Activated naive CD4-positive, alpha-beta T cell treated with anti-CD3 and anti-CD28 coated beads, Interleukin-2, amount 50 U/mL, for 72 hours (primary cell): ENCODE measurements at places on chromosomes 1 and 21.

- DNase-seq: no peak
Observed at GRCh38 chr1:99297923-99298322, 33.6 kb downstream of the PLPPR4 start.

- no peak for DNase-seq
Observed at GRCh38 chr1:202036595-202037387, 26.4 kb downstream of the ELF3 start.

DNA sequence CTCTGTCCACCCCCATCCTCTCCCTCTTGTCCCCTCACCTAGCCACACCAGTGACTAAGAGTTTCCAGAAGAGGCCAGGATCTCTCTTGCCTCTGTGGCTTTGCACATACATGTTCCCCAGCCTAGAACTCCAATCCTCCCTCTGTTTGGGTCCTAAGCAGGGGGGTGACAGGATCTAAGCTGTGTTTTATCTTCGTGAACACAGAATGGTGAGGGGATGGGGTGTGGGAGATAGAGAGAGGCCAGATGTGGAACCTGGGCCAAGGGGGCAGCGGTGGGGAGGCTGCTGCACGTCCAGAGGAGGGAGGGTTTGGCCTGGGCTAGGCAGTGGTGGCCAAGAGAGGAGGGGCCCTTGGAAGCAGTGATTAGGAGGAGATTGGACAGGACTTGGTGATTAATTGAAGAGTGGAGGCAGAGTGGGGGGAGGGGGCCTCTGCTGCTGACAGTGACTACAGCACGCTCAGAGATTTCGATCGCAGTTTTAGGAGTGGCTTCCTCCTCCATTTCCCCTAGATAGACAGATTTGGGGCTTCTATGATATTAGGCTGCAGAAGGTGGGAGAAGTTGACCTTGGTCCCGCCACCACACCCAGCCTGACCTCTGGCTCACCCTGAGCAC is 17.1 kb upstream of the ADGRB2 start:
- no peak for DNase-seq

DNA sequence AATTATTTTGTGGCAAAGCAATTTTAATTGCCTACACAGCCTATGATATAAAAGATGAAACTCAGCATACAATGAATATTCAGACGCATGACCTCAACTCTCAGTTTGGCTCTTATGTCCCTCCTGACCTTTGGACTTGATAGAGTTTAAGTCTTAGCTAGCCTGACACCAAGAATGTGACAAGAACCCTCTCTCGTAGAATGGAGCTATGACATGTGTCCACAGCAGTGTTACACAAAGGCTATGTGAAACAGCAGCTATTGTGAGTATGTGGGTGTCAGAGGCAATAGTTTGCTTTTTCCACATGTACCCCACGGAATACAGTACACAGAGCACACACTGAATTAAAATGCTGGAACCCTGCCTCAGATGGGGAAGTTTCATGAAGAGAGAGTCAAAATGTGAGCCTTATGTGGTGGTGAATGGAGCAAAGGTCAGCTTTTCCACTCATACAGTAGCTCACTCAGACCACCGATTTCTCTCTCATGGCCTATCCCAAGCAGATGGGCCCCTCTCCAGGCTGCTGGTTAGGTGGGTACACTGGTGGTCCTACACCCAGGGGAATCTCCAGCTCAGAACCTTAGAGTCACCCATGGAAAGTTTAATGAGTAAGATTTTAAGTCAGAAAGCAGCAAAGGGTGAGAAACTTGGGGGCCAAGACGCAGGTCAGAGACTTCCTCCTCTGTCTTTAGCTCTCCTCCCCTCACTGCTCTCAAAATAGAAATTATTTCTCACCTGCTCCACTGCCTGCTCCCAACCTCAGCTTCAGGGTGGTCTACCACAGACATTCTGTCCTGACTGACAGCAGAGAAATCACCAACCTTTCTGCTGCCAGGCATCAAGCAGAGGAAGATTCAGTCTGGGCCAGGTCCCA is 10.1 kb upstream of the XCL2 start:
- DNase-seq: no peak

DNA sequence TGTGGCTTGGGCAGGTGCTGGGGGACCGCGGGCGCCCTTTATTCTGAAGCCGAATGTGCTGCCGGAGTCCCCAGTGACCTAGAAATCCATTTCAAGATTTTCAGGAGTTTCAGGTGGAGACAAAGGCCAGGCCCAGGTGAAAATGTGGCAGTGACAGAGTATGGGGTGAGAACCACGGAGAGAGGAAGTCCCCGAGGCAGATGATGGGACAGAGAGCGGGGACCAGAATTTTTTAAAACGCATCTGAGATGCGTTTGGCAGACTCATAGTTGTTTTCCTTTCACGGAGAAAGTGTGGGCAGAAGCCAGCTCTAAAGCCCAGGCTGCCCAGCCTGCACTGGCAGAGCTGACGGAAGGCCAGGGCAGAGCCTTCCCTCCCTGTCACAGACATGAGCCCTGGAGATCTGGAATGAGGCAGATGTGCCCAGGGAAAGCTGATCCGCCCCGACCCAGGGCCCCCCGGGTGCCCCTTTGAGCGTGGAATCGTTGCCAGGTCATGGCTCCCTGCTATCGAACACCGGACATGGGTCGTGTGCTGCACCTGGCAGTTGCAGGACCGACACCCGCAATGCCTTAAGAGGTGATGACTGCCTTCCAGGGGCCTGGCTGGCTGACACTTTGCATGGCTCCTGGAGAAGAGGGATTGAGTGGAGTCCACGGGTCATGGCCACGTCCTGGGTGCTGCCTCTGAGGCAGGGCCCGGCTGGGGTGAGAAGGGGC is 6.5 kb upstream of the SLX9 start:
- DNase-seq: no peak

- DNase-seq: no peak
Observed at GRCh38 chr1:24190983-24191461, 3.9 kb upstream of the IFNLR1 start.

DNA sequence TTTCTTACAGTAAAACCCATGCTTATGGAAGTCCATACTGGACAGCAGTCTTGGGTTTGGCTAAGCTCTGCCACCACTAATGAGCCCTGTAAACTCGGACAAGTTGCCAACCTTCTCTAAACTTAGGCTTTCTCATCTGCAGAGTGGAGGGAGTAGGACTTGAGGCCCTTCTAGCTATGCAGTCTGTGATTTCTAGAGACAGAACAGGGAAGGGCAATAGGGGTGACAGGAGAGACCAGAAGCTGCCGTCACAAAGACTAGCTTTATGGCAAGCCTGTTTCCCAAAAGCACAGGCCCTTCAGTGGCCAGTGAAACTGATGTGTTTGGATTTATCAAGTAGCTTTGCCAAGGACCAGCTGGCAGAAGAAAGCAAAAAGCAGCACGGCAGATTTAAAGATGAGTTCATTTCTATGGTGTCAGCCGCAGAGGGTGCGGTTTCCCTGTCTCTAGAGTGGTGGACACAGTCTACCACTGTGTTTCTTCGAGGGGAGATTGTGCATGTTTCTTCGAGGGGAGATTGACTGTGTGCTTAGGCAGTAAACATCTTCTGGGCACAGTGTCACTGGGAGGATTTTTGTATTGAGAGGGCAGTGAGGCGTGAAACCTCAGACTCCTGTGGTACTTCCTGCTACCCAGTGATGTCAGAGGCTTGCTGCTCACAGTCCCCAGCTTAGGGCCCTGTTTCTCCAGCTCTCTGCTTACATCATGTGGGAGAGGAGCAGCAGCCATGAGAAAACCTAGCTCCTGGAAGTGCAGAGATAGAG is 119.0 kb downstream of the ROR1 start:
- no peak for DNase-seq

DNA sequence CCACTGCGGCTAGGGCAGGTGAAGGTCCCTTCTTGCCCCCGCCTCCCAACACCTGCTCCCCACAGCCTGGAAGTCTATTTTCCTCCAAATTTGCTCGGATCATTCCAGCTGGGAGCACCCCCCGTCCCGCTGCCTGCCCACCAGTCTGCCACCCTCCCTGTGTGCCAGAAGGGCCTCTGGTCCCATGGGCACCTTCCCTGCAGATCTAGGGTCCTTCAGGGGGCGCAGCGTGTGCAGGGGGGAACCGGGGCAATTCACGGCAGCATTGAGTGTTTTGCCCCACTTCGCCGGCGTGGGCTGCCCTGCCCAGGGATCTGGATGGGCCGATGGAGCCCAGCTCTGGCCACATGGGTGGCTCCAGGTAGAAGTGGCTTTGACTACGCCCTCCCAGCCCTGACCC is 26.3 kb upstream of the PEX10 start:
- no peak for DNase-seq
